ENCODE measurements at places on chromosomes 5 and 9. TPM values are rescaled to one million over a fixed set of nuclear protein-coding genes. Genes with fewer than 3 reads are reported as not detected.

FOXD4L5 gene
- polyA plus RNA-seq, result not detected

C9orf153 gene
- polyA plus RNA-seq, result 0.14 TPM

LAMC3 gene
- polyA plus RNA-seq, result not detected

DRD1 gene
- polyA plus RNA-seq, result not detected

KCTD16 gene
- polyA plus RNA-seq, result not detected

NR5A1 gene
- polyA plus RNA-seq, result not detected

LMX1B gene
- polyA plus RNA-seq, result not detected

BARHL1 gene
- not detected for polyA plus RNA-seq

Measured in IgD-negative memory B cell (primary cell).